GM04503 (cell line): ENCODE measurements at places on chromosomes 2 and 18.

GRCh38 chr2:23475473-23475872 lies 90.5 kb downstream of the KLHL29 start:
- no peak for DNase-seq

DNA sequence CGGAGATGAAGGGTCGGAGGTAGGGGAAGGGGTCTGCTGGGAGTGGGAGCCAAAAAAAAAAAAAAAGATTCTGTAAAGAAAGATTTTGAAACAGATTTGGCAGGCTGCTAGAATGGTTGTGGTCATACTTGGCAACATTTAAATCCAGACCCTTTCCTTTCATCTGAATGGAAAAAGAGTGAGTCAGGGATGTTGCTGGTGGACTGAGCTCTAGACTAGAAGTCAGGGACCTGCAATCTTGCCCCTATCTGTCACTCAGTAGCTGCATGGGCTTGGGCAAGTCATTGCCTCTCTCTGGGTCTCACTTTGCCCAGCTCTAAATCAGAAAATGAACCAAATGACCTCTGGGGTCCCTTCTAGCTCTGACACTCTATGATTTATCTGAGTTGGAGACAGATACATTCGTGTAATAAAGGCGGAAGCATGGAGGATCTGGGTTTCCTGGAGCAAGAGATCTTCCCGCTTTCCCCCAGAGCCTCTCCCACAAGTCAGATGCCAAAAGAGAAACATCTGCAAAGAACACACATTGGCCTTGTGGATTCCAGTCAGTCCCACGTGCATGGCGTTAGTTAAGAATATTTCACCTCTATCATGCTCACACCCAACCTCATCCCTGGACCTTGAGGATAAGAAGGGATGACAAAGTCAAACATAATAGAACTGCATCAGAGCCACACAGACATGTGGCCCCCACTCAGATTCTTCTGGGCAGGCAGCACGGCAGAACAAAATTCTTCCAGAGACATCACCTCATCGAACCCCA lies 58.5 kb downstream of the ADD2 start:
- no peak for DNase-seq

DNA sequence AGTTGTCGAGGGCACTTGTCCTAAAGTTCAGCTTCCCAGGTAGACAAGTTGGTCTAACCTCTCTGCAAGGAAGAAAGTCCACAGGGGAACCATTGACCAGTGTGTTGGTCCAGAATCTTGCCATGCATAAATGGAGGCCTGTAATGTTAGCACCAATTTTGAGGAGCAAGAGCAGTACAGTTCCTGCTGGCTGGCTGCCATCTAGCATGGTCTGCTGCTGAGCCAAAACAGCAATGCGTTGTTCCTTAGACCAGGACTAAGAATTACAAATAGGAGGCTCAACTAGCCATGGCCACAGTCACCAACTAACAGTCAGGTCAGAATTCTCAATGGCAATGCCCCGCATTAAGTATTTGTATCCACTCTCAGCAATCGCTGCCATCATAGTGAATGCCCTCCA lies 72.8 kb upstream of the WIPF1 start:
- no peak for DNase-seq

DNA sequence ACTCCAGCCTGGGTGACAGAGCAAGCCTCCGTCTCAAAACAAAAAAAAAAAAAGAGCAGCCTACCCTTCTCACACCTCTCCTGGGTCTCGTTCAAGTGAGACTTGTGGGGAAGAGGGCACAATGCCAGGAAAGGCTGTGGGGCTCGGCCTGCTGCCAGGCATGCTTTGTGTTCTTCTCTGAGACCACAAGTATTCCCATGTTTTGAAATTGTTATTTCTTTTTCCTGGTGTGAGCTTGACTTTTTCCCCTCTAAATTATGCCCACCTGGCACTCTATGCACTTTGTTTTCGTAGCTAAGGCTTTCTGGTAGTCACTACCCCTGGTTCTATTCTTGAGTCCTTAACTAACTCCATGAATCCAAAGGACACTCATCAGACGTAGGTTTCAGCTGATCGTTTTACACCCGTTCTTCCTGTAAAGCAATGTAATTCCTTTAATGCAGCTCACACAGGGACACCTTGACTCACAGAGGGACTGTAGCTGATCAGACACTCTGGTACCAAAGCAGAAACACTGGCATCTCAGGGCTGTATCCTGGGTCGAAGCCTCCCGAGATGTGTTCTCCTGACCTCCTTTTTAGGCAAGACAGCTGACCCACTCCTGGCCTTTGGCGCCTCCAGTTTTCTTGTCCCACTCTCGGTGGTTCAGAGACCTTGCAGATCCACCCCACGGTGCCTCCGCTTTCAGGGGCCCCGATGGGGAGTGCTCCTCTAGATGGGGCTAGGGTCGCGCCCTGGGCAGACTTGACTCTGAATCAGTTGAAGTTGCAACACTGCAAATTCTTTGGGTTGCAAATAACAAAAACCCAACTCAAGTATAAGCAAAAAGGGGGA lies 193.3 kb upstream of the AGAP1 start:
- peak; percentile 32 for DNase-seq

DNA sequence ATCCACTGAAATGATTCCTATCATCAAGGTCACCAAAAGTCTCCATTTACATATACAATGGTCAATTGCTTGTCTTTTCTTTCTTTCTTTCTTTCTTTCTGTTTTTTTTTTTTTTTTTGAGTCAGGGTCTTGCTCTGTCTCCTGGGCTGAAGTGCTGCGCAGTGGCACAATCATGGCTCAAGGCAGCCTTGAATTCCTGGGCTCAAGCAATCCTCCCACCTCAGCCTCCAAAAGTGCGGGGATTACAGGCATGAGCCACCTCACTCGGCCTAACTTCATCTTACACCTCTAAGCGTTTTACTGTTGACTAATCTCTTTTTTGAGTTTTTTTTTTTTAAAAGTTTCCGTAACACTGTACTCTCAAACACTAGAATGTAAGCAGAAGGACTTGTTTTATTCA lies 867 bp downstream of the SF3B6 start:
- DNase-seq: no peak

DNA sequence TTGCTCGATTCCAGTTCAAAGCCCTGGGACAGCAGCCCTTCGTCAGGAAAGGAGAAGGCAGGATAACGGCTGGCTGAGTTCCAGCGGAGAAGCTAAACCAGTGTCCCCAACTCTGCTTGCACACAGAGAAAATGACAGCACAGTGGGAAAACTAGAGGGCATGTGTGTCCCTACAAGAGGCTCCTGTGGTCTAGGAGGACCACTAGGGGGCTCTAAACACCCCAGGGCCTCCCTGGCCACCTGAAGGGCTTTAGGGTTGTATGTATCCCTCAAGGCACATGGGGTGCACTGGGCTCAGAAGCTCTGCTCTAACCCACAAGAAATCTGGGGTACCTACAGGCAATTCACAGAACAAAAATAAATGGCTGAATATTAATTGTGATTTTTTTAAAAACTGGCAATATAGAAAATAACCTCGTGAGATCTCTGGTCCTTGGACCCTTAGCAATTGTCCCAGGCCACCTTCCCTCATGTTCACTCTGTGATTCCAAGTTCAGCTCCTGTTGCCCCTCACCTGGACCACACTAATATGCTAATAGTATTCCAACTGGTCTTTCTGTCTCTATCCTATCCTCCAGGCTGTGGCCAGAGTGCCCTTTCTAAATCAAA lies 17.5 kb downstream of the STAT1 start:
- DNase-seq: no peak

GRCh38 chr2:86518481-86518880 lies 44.8 kb downstream of the CHMP3 start:
- no peak for DNase-seq

DNA sequence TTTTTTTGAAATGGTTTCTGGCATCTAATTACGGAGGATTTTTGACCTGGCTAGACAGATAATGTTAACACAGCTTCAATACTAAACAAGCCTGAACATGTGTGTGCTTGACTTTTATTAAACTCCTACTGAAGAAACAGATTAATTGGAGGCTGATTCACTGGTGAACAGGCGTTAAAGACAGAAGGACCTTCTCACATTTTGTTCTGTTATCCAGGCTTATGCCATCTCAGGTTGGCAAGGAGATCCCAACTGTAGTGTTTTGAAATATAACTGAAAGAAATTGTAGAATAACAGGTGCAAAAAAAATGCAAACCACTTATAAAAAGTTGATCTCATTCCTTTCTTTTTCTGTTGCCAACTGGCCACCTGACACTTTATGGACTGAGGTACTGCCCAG lies 269.6 kb downstream of the ARHGAP15 start:
- DNase-seq: no peak
